ENCODE measurements at places on chromosomes 16 and 17.

- no peak for DNase-seq
Observed at GRCh38 chr16:83365166-83365565, 442.6 kb upstream of the HSBP1 start.

DNA sequence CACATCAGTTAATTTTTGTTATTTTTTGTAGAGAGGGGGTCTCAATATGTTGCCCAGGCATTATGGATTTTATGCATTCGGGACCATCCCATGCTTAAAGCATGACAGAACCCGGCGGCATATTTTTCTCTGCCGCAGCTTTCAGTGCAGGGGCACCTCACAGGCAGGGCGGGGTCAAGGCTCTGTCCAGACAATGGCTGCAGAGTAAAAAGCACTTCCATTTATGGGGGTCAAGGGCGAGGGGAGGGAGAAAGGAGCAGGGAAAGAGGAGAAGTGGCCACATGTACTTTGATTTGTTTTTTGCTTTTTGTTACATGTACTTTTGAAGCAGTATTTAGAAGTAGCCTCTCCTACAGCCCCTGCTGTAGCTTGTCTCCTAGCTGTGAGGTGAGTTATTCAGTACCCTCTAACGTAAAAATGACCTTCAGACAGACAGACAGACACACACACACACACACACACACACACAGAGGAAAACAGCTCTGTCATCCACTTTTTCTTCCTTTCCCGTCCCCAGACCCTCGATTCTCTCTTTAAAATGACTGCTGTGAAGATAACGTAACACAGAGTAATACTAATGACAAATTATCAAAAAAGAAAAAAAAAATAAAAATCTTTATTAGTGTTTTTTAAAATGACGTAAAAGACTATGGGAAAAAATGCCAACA lies 856 bp upstream of the SCPEP1 start:
- DNase-seq = no peak

DNA sequence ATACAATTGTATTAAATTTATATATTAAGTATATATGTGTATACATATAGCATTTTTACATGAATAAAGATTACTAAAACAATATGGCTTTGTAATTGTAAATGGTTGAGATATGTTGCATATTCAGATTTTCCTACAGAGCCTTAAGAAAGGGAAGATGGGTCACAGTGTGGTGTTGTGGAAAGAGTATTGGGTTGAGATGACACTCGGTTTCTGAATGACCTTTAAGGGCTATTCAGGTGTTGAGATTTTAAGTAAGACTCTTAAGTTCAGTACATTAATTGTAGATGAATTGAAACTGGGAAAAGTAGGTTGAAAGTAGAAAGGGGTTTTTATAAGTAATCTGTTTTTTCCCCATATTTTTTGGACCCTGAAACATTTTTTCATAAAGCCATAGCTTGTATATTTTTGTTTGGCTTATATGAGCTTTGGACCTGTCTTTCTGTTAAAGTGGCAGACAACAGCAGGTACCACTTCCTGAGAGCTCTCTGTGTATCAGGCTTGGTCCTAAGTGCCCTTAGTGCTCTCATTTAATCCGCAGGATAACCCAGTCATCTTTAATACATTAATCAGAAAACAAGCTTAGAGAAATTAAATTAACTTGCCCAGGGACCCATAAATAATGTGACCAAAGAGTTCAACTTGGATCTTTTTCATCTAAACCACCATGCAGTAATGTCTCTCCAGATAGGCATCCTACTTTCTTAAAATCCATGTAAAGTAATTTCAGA lies 48.5 kb upstream of the MRC2 start:
- DNase-seq = no peak

DNA sequence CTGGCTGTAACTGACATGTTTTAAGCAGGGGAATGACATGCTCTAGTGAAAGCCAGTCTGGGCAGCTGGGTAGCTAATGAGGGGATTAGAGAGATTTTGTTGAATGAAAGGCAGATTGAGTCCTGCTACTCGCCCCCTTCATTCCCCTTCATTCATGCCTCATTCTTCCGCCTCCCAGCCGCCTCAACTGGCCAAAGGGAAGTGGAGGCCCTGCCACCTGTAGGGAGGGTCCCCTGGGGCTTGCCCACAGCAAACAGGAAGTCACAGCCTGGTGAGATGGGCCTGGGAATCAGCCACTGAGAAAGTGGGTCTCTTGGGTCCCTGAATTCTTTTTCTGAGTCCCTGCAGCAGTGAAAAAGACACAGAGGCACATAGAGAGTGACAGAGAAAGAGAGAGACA lies 1.1 kb upstream of the CD19 start:
- no peak for DNase-seq

Measured in stimulated activated CD8-positive, alpha-beta memory T cell treated with anti-CD3 and anti-CD28 coated beads, Interleukin-4, amount 100 ng/mL, for 1 hour (primary cell).